ENCODE measurements at places on chromosomes 1 and 21.

- DNase-seq: no peak
These were observed 35.1 kb upstream of the RGS7 start for GRCh38 chr1:241391926-241392710.

GRCh38 chr1:38053416-38054091 lies 7.0 kb upstream of the POU3F1 start:
- no peak for DNase-seq

DNA sequence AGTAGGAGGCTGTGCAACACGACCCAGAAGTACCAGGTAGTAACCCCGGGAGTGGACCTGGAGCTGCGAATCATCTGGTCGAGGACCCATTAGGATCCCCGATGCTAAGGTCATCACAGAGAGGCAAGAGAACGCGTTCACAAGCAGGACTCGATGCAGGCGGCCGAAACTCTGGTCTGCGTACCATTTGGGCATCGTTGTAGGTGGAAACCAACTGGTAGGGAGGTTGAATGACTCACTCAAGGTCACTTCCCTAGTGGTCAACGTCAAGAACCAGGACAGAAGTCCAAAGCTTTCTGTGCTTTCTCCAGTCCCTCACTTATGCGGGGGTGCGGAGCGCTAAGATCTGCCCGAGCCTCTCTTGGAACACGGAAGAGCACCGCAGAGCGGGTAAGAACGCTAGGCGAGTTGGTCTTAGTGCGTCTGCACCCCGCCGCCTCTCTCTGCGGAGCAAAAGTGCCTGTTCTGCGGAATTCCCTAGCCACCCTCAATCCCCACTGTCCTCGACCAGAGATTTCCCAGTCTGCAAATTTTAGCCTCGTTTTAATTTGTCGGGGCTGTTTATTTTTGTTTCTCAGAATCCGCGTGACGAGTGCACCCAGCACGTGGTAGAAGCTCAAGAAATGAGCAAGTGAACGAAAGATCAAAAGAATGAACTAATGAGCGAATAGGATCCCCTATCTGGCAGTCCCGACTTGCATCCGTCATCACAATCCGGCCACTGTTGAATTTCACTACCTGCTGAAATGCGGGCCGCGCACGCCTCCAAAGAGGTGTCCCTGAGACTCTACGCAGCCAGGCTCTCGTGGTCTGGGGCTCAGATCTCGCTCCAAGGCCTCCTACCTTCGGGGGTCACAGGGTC lies 12.2 kb downstream of the HLX start:
- DNase-seq: no peak

GRCh38 chr21:28592205-28592865 lies 400.3 kb downstream of the LTN1 start:
- no peak for DNase-seq

DNA sequence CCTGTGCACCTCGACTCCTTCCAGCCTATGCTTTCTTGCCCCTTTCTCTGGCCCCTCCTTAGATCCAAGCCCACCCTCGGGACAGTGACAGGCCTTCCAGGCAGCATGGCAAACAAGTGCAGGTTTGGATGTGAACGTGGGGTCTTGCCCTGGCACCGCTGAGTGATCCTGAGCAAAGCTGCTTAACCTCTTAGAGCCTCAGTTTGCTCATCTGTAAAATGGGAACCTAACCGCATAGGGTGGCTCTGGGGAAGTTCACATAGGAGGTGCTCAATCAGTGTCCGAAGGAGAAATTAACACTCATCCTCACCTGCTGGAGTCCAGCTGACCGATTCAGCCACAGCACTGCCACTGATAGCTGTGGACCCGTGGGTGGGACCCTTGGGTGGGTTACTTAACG lies 7.2 kb downstream of the MFAP2 start:
- DNase-seq: no peak

DNA sequence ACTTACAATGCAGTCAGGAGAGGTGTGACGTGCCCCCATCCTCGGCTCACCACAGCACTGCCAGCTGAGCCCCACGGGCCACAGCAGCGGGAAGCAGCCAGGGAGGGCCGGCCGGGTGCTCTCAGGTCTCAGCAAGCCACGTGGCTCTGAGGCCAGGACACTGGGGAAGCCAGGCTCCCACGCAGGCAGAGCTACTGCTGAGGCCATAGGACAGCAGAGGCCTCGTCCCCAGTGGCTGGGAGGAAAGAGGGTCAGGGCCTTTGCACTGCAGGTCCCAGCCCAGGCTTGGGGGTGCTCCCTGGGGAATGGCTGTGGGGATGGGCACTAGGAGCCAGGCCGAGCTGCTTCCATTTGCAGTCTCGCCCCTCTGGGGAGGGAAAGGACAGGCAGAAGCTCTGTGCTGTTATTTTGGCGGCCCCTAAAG lies 5.8 kb downstream of the LRRC47 start:
- DNase-seq: no peak

DNA sequence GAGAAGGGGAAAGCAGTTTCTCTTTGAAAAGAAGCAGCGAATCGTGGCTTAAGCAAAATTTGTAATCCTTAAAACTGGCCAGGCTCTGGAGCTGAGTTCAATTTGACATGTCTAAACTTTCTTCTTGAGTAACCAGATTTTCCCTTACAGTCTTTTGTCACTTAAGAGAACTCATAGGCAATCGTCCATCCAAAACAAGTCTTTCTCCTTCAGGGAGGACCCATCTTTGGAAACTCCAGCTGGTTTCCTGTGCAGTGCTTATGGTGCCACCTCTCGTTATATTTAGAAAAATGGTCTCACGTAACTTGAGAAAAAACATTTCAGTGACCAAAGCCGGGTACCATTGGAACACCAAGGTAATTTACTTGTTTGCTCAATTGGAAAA lies 1.8 kb upstream of the PTTG1IP start:
- no peak for DNase-seq

- DNase-seq: no peak
These were observed 53.9 kb downstream of the LAMC2 start for GRCh38 chr1:183239793-183240525.

GRCh38 chr1:237786066-237786719 lies 104.5 kb downstream of the ZP4 start:
- no peak for DNase-seq

DNA sequence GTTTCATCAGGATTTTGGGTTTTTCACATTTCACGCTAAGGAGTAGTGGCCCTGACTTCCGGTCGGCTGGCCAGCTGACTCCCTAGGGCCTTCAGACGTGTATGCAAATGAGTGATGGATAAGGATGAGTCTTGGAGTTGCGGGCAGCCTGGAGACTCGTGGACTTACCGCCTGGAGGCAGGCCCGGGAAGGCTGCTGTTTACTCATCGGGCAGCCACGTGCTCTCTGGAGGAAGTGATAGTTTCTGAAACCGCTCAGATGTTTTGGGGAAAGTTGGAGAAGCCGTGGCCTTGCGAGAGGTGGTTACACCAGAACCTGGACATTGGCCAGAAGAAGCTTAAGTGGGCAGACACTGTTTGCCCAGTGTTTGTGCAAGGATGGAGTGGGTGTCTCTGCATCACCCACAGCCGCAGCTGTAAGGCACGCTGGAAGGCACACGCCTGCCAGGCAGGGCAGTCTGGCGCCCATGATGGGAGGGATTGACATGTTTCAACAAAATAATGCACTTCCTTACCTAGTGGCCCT lies 23.1 kb upstream of the TNFRSF1B start:
- peak; percentile 75 for DNase-seq

DNA sequence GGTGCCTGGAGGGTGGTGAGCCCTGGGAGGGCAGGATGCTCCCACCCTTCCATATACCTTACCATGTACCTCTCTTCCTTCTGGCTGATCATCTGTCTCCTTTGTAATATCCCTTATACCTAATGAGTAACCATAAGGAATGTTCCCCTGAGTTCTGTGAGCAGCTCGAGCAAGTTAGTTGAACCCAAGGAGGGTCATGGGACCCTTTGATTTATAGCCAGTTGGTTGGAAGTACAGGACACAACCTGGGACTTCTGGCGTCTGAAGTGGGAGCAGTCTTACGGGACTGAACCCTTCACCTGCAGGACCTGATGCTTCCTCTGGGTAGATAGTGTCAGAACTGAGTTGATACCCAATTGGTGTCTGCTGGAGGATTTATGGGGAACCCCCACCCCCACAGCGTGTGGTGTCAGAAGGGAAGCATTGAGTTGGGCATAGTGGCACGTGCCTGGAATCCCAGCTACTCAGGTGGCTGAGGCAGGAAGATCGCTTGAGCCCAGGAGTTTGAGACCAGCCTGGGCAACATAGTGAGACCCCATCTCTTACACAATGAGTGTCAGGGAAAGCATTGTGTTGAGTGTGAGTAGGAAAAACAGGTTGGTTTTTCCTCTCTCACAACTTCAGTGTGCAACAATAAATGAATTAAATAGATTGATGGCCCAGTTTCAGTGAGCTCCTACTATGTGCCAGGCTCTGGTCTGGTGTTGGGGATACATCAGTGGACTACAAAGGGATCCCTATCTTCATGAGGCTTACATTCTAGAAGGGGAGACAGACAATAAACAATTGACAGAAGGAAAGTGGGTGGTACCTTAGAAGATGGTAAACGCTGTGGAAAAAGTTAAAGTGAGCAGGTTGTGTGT lies 16.0 kb downstream of the DNAJC16 start:
- DNase-seq: no peak

DNA sequence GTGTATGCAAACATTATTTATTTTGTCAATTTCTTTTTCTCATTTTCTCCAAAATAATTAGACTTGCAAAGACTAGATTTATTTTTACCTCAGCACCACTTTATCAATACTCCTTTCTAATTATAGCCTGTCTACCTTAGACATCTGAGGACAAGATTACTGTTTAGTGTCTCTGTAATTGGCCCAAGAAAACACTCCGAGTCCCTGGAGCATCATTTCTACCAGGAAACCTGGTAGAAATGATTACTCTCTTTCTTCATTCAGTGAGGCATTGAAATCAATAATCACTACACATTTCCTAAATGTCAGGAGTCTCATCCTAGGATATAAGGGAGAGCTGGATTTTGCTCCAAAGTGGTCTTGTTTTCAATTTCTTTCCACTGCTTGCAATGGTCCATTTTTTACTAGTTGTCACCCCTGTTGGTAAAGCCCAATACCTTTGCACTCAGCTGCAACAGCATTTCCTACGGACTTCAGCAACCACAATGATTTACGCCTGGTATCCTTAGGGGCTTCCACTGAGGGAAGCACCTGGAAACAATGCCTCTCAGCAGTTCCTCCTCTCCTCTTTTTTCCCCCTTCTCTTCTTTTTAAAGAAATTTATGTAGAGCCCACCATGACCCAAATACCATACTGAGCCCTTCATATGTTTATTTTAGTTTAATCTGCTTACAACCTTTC lies 64.6 kb downstream of the GRIK1 start:
- DNase-seq: no peak

DNA sequence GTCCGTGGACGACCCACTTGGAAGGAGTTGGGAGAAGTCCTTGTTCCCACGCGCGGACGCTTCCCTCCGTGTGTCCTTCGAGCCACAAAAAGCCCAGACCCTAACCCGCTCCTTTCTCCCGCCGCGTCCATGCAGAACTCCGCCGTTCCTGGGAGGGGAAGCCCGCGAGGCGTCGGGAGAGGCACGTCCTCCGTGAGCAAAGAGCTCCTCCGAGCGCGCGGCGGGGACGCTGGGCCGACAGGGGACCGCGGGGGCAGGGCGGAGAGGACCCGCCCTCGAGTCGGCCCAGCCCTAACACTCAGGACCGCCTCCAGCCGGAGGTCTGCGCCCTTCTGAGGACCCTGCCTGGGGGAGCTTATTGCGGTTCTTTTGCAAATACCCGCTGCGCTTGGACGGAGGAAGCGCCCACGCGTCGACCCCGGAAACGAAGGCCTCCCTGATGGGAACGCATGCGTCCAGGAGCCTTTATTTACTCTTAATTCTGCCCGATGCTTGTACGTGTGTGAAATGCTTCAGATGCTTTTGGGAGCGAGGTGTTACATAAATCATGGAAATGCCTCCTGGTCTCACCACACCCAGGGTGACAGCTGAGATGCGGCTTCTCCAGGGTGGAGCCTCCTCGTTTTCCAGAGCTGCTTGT lies 32.4 kb downstream of the PRMT2 start:
- DNase-seq: no peak

DNA sequence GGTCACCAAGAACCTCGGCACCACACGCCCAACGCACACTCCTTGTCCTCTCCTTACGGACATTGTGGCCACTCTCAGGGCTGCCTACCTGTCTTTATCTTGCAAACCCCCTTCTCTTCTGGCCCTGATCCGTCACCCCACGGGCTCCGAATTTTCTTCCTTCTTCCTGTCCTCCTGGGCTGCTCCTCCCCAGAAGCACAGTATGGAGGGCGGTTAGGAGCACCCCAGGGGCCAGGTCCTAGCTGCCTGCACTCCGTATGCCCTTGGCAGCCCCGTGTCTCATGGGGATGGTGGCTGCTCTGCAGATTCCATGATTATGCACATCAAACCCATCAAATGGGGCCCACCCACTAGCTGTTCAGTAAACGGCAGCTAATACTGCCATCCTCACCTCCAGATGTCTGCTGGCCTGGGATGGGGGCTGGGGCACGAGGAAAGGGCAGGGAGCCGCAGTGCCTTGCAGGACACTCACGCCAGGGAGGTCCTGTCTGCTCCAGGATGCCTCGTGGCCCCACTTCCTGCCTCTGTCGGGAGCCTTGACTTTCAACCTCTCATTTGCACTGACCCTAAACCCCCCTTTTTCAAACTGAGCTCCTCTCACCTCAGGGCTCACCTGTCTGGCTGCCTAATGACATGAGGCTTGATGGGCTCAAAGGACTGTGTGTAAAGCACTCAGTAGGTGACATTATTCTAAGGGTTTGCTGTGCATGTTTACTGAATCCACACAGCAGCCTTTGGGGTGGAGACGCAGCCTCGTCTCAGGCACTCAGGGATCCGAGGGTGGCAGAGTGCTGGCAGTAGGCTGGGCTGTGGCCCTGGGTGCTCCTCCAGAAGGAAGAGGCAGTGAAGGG lies 4.4 kb downstream of the TTC34 start:
- no peak for DNase-seq

GRCh38 chr1:94739521-94740061 lies 80.6 kb upstream of the SLC44A3 start:
- no peak for DNase-seq

DNA sequence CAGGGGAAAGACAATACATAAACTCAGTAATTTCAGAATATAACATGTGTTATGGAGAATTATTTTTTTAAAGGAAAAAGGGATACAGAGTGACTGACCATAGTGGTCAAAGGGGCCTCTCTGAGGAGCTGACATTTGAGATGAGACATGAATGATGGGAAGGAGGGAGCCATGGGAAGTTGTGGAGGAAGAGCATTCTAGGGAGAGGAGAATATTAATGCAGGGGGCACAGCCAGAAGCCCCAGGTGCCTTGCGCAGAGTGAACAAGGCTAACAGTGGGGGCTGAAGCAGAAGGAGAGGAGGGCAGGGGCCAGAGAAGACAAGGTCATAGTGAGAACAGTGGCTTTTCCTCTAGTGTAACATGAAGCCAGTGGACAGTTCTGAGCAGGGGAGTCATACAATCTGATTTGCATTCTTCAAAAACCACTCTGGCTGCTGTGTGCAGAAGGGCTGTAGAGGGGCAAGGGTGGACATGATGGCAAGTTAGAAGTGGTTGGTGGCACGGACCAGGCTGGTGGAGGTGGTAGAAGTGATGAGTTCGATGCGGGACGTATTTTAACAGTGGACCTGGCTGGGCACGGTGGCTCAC lies 28.2 kb upstream of the IFNLR1 start:
- no peak for DNase-seq

DNA sequence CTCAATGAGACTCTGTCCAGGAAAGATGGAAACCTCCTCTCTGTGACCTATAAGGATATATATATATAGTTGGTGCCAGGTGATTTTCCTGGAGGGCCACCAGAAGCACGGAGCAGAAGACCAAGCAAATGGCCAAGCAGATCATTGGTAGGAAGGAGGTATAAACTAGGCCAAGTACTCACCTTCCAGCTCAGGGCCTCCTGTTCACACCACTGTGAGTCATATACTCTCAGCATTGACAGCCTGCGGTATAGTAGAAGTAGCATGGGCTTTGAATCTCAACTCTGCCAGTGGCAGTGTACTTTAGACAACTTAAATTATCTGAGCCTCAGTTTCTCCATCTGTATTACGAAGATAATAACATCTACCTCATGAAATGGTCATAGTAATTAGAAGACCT lies 15.4 kb downstream of the IL12RB2 start:
- no peak for DNase-seq
